Ecto neural progenitor cell (in vitro differentiated cells): ENCODE measurements at places on chromosomes 4 and X.

- no peak for DNase-seq
Observed at GRCh38 chr4:143184217-143184502, 557 bp upstream of the USP38 start.

DNA sequence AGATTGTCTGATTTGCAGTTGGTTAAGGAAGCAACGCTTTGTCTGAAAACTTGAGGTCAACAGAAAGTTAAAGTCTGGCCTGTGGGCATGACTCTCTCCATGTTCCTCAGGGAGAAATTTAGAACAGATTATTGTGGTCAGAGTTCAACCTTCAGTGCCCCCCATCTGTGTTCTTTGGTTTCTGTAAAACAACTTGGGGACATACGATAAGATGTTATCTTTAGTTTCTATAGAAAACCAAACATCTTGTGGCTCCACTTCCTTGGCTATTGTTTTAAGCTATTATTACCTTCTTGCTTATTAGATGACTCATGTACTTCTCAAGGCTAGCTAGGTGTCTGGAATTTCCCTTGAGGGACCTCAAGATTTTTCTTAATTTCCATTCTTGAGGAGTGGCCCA is 507.7 kb downstream of the PDHA2 start:
- DNase-seq, result no peak

GRCh38 chr4:110128472-110128919 is 69.9 kb downstream of the ELOVL6 start:
- DNase-seq, result no peak

DNA sequence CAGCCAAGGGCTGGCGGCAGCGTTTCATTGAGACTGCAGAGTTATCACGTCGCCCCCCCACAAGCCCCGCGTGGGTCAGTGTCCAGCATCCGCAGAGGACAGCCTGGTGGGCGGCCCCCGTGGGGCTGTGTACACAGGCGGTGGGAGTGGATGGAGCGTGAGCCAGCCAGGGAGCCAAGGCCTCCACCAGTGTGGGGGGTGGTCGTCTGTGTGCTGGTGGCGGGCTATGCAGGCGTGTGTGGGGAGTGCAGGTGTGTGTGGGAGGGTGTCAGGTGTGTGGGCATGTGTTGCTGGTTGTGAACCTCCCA is 56.5 kb upstream of the NKX1-1 start:
- peak; percentile 46 for DNase-seq

GRCh38 chr4:172147687-172148086 is 334.5 kb downstream of the GALNTL6 start:
- DNase-seq, result no peak

DNA sequence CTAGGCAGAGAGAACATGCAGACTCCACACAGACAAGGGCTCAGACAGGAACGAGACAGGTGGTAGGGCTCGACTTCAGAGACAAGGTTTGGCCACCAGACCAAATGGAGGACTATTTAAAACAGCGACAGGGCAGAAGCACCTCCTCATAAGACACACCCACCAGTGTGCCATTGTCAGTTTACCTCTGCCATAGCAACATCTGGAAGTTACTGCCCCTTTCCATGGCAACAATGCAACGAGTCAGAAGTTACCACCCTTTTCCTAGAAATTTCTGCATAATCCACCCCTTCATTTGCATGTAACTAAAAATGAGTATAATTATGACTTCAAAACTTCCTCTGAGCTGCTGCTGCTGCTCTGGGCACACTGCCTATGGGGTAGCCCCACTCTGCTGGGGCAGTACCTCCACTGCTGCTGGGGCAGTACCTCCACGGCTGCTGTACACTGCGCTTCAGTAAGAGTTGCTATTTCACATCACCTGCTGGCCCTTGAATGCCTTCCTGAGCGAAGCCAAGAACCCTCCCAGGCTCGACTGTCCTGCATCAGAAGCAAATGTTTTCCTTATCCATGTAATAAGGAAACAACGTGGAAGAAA is 2222.3 kb upstream of the AGA start:
- no peak for DNase-seq

DNA sequence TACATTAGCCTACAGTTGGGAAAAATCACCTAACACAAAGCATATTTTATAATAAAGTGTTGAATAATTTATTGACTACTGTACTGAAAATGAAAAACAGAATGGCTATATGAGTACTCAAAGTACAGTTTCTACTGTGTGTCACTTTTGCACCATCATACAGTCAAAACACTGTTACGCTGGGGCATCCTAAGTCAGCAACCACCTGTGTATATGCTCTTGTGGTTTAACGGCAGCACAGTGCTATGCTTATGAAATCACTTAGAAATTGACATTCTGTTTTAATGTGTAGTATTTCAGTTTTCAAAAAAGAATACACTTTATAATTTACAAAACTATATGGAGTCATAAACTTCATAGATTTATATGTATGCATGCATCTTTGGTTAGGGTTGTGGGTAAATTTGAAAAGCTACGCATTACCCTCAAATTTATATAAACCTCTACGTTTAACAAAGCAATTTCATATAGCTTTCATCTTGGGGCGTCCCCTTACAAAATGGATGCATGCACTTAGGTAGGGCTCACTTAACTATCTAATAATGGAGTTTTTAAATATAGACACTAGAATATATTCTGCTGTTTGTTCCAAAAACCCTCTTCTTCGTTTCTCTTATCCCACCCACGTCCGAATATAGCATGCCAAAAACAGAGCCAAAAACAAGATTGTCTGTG is 690 bp upstream of the NEIL3 start:
- DNase-seq, result no peak

- peak; percentile 84 for DNase-seq
Observed at GRCh38 chr4:119550857-119551532, 77.6 kb downstream of the PDE5A start.
